Central memory CD4-positive, alpha-beta T cell (primary cell): ENCODE measurements at places on chromosomes 3 and 15.

GRCh38 chr15:51735228-51736010 lies 2.0 kb downstream of the LYSMD2 start:
- peak; percentile 46 for DNase-seq

- DNase-seq: no peak
Measured at GRCh38 chr15:41801185-41801584, 26.7 kb upstream of the JMJD7 start.

DNA sequence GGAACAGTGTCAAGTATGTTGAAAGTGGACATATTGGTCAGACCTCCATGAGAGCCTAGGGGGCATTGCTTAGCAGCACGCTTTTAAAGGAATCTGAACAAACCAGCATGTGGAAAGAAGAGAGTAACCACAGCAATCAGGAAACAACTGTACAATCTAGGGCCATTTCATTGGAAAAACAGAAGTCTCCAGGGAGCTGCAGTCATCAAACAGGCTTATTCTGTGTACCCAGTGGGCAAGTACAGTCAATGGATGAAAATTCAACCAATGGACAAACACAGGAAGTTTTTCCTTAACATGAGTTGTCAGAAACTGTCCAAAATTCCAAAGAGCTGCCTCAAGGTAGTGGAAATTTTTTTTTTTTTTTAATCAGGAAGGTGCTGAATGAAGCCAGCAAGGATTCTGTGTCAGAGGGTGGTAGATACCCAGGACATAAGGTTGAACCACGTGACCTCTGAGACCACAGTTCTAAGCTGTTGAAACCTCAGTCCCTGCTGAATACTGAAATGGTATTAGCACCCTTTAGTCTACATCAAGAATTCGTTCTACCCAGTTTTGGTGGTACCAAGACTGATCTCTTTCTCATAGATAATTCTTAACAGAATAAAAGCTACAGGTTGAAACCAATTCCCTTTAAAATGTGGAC lies 4.4 kb upstream of the DLG1 start:
- no peak for DNase-seq

- no peak for DNase-seq
Measured at GRCh38 chr3:162799910-162800309, 1303.3 kb downstream of the OTOL1 start.

GRCh38 chr15:23073890-23074646 lies 34.7 kb upstream of the TUBGCP5 start:
- no peak for DNase-seq

- DNase-seq: no peak
Measured at GRCh38 chr15:60351066-60351465, 46.7 kb downstream of the ANXA2 start.

GRCh38 chr15:76333720-76334437 lies 2.7 kb upstream of the ISL2 start:
- no peak for DNase-seq

GRCh38 chr3:146537603-146538002 lies 6.8 kb downstream of the PLSCR1 start:
- DNase-seq: no peak

DNA sequence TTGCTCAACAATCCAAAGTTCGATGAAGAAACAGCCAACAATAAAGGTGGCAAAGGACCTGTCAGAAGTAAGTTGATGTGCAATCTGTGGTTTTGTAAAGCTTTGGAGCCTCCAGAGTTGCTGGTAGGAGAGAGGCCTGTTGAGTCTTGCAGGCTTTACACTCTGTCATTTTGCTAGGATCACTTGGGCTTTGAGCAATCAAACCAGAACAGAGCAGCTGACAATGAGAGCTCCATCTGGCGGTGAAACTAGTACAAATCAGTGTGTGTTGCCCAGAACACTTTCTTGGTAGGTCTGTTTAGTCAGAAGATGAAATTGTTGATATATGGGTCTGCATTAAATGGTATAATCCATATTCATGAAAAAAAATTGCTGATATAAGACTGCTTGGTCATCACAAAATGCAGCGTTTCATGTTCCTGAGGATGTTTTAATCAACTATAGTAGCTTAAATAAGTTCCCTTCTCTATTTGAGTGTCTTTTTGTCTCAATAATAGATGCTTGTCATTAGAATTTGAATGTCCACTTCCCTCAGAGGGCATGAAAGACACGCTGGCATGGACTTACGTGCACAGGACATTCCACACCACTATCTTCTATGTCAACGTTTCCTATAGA lies 25.7 kb downstream of the TMOD2 start:
- peak; percentile 56 for DNase-seq

DNA sequence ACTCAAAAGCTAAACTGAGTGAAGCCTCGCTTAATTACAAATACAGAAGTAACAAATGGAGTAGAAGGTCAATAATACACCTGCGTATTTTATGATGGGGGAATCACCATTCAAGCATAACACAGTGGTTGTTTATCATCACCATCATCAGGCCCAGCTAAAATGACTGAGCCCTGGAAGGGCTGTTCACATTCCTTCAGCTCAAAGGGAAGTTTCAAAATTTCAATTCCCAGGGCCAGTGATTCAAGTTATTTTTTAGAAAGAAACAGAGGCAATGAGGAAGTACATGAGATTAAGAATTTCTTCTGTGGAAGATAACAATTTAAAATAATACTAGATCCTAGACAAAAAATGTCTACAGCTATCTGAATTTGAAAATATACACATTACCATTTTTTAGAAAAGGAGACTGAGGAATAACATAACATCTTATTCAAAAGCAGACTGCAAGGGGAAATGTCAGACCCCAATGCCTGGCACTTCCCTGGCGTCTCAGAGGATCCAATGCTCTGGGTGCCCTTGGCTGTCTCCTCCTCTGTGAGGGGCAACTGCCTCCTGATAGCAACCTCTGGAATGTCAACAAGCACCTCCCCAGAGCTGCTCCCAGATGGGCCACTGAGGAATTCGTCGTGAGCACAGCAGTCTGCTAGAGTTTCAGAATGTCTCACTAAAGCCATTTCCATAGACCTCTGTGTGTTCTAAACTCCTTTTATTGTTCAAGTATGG lies 22.8 kb downstream of the EHD4 start:
- DNase-seq: no peak

- DNase-seq: no peak
Measured at GRCh38 chr15:78247911-78248310, 13.5 kb upstream of the ACSBG1 start.

DNA sequence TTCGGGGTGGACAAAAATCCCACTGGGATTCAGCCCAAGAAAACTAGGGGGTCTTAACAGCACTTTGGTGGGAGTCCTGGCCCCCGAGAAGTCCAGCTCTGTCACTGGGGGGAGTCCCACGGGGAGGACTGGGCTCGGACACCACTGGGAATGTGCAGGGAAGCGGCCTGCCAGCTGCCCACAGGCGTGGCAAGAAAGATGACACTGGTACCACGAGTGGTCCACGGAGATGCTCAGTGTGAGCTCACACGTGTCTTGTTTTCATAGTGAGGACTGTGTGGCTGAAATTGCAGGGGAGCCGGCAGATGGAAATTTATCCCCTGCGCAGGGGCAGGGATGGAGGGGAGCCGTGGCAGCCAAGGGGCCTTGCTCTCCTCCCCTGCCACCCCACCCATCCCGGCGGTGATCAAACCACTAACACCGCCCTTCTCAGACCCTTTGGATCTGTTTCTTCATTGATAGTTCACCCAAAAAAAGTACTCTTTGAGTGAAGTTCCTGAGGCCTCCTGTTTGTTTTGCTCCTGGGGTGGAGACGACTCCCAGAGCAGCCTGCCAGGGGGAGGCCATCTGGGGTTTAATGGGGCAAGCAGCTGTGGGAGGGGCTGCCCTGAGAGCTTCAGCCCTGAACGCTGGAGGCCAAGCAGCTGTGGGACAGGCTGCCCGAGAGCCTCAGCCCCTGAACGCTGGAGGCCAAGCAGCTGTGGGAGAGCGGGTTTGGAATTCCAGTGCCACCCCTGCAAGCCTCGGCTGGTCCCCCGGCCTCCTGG lies 130.9 kb downstream of the LRRK1 start:
- no peak for DNase-seq

DNA sequence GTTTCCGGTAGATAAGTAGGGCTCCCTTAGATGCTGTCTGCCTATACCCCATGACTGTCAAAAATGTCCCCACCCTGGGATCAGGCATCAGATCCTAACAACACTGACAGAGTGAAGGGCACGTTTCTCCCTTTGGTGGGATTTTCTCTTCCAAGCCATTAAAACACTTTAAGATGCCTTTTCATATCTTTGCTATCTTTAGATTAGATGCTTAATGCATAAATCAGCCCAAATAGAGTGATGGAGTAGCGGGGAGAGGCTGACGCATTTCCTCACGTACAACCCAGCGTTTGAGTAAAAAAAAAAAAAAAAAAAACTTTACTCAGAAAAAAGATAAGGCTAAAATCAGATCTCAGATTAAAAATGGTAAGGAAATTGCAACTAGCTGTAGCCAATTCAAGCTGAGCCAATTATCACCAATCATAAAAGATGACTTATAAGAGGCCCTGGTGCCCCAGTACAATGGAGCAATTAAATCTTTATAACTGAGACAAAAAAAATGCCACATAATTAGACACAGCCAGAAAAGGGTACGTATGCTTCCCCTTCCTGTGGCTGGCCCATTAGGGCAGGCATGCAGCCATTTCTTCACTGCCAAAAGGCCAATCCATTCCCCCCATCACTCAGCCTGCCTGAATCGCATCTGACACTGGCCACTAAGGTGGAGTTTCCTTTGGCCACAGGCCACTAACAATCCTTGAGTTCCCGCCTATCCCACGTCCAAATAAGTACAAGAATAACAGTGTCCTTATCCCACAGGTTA lies 45.0 kb downstream of the RFTN1 start:
- peak; percentile 55 for DNase-seq

DNA sequence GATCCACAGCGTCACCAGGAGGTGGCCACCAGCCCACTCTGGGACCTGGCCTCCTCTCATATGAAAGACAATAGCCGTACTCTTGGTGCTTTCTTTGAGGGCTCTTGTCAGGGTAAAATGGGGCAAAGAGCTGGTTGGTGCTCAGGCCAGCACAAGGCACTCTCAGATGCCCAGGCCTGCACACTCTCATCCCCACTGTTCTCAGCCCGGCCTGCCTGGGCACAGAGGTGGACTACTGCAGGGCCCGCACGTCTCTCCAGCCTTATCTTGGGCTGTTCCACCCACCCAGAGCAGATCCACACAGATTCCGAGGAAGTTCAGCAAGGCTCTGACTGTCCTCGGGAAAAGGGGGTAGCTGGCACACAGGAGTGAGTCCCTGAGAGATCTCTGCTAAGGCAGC lies 122.8 kb upstream of the PRR20G start:
- DNase-seq: no peak

- DNase-seq: no peak
Measured at GRCh38 chr15:95869920-95870319, 460.6 kb upstream of the NR2F2 start.
